ENCODE measurements at places on chromosomes 12 and 14.

- no peak for DNase-seq
These were observed 211.0 kb upstream of the GARIN6 start for GRCh38 chr12:99436584-99436983.

DNA sequence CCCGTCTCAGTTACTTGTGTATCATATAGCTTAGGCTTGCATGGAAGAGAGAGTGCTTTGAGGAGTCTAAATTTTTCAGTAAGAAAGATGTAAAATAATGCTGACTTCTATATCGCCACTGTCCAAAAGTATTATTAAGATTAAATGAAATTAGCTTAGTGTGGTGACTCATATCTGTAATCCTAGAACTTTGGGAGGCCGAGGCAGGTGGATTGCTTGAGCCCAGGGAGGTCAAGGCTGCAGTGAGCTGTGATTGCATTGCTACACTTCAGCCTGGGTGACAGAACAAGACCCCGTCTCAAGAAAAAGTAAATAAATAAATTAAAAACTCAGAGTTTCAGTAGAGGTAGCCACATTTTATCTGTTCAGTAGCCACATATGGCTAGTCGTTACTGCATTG, 23.3 kb downstream of the PAPOLA start:
- DNase-seq = no peak

GRCh38 chr12:106564678-106565329, 18.0 kb upstream of the RFX4 start:
- DNase-seq = no peak

- DNase-seq = no peak
These were observed 75.3 kb upstream of the TMPO start for GRCh38 chr12:98439981-98440581.

- DNase-seq = no peak
These were observed 33.5 kb downstream of the DYRK2 start for GRCh38 chr12:67681941-67682620.

GRCh38 chr12:21945002-21945401, 3.8 kb upstream of the ABCC9 start:
- no peak for DNase-seq
